Activated naive CD4-positive, alpha-beta T cell treated with anti-CD3 and anti-CD28 coated beads, Interleukin-2, amount 10 ng/mL, durations not matched to agents 7 days and 5 days (primary cell): ENCODE measurements at places on chromosomes 13 and 19.
A peak's percentile ranks its signal among the peaks of the same experiment; 100 is the strongest.

- DNase-seq, result no peak
Measured at GRCh38 chr13:78033509-78033908, 114.9 kb upstream of the EDNRB start.

DNA sequence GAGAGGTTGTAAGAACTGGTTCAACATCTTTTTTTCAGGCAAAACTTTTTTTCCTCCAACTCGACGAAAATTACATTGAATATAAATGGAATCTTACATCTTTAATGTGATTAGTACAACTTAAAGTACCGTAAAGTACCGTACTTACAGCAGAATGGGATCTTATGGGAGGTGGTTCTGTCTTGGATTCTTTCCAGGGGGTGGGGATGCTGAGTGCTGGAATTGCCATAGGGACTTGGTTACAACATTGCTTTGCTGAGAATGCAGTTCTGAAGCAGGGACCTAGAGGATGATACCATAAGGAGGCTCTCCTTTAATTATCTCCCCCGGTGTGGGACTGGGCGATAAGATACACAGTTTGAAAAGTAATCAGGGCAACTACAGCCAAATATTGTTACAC lies 186.4 kb downstream of the KLF5 start:
- DNase-seq, result no peak

DNA sequence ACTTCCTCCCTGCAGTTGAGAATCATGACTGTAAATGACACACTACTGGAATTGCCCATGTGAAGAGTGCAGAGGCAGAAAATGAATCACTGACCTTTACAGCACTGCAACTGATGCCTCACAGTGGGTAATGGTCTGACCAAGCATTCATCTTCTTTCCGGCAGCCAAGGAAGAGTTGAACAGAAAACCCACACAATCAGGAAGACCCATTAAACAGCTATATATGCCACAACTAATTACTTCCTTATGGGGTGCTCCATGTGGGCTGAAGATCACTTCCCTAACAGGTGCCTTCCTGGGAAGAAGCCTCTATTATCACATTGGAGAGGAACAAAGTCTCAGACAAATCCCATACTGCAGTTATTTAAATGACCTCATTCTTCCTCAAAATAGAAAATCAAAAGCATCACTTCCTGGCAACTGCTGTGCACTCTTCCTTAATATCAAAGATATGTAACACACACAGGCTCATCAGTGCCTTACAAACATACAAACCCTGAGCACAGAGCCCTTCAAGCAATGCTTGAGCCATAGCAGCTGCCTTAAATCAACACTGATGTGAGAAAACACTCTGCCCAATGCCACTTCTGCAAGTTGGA lies 45.8 kb downstream of the RUBCNL start:
- no peak for DNase-seq

GRCh38 chr13:106520251-106521054 lies 15.0 kb downstream of the EFNB2 start:
- DNase-seq, result no peak

- DNase-seq, result no peak
Measured at GRCh38 chr13:111662451-111662850, 342.0 kb downstream of the TEX29 start.

GRCh38 chr13:28679628-28680027 lies 20.7 kb downstream of the POMP start:
- no peak for DNase-seq

- peak; percentile 55 for DNase-seq
Measured at GRCh38 chr19:1407528-1408299, at the start of gene DAZAP1. Gene DAZAP1 (plus strand): TSS chr19:1407586. CDS start chr19:1407774, 188 bp downstream.

GRCh38 chr19:11018763-11019162 lies 57.9 kb downstream of the SMARCA4 start:
- no peak for DNase-seq

GRCh38 chr19:55358943-55359908 lies 3.8 kb downstream of the GARIN5B start:
- DNase-seq, result no peak

DNA sequence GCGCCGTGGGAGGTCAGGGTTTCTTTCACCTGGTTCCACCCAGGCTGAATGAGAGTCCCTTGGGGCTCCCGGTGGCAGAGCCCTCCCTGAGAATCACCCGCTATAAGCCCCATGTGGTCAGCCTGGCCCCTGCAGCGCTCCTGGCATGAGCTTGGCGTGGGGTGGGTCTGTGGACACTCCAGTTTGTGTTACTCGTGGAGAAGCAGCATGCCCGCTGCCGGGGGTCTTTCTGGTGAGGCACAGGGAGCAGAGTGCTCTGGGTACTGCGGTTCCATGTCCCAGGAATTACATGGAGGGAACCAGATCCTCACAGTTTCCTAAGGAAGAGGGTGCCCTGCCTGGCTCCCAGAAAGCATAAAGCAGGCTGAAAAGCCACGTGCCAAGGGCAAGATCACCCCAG lies 62.2 kb downstream of the SMARCA4 start:
- DNase-seq, result no peak

GRCh38 chr19:45560686-45561085 lies 23.9 kb downstream of the OPA3 start:
- no peak for DNase-seq

DNA sequence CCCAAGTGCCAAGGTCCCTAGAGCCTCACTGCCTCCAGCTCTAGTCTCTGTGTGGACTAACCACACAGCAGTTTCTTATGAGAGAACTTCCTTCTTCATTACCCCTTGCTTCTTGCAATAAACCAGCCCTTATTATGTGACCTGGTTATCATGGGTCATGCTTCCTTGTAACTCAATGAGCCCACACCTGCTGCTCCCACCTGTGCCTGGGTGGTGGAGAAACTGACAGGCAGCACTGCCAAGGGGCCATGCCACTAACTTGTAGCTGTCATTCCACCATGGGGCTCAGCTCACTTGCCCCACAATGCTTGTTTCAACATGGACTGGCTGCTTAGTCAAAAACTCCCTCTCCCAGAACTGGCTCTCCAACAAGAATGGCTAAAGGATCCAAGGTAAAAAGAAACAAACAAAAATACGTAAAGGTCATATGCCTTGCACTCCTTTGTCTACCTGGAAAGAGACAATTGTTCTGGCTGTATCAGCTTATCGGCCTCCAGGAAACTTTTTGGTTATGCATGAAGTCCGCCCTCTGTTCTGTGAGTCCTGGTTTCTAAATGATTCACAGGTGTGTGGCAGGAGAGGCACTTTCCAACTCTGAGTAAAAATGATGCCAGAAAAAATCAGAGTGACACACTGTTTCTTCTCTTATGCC lies 446.4 kb downstream of the COG6 start:
- DNase-seq, result no peak

- no peak for DNase-seq
Measured at GRCh38 chr13:70206671-70207070, 98.4 kb upstream of the KLHL1 start.

GRCh38 chr13:112750570-112750969 lies 60.7 kb downstream of the ATP11A start:
- DNase-seq, result no peak

DNA sequence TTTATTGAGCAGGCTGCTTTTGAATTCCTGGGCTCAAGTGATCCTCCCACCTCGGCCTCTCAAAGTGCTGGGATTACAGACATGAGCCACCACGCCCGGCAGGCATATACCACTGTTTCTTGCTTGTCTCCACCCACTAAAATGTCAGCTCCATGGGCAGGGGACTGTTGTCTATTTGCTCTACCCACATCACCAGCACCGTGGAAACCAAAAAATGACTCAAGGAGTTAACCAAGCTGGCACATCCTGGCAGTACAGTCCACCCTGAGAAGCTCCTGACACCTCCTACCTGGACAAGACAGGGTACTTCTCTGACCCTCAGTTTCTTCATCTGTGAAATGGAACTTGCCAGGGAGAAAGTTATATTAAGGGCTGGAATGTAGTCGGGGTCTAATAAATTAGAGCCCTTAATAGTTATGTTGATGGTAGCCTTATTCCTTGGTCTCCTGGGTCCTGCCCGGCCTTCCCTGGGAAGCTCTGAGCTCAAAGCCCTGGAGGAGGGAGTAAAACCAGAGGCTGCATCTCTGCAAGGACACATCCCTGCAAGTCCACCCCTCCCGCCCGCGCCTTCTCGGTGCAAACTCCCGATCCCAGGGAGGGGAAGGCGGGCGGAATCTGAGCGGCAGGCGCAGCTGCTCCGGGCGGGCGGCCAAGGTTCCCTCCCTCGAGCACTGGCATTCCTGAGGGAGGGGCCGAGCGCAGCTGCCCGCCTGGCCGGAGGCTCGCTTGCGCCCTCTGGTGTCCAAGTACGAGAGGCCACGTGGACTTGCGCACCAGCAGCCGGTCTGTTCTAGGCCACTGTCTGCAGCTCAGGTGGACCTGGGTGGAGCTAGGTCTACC lies 14.1 kb downstream of the RDH8 start:
- peak; percentile 85 for DNase-seq

DNA sequence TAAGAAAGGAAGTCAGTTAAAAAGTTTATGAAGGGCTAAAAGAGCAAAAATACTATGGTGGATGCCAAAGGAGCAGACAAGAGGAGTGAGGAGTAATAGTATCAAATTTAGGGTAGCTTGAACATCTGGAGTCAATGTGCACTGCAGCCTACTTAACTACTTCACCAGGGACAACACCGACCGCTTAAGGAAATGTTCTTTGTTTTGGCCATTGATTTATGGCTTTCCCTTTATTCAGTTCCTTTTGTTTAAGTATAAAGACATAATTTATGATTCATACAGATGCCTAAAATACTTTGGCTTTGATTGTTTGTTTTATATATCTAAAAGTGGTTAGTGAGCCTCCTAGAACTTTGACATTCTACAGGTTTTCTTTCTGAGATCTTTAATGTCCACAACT lies 276.3 kb upstream of the PRR20A start:
- DNase-seq, result no peak

GRCh38 chr19:4266253-4267000 lies 12.6 kb upstream of the SHD start:
- DNase-seq, result no peak

DNA sequence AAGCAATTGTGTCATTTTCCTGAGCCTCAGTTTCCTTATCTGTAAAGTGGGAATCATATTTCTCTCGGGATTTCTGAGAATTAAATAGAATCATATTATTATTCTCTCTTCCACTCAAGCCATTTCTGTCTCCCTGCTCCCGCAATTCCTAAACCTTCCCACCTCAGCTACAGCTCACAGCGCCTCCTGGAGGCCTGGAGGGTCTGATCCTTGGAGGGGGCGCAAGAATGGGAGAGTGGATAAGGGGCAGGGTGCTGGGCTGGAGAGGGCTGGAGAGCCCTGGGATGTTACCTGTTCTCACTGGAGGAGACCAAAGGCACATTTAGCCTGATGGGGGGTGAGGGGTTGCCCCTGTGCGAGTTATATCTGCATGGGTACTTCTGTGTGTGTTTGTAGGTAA lies 31.1 kb upstream of the CYP2S1 start:
- no peak for DNase-seq

GRCh38 chr13:106588367-106588766 lies 20.4 kb upstream of the ARGLU1 start:
- no peak for DNase-seq

GRCh38 chr13:28718543-28719226 lies at the start of gene SLC46A3:
Gene SLC46A3 (minus strand): TSS chr13:28718970. CDS start chr13:28717998, 972 bp downstream.
- DNase-seq, result peak; percentile 99

DNA sequence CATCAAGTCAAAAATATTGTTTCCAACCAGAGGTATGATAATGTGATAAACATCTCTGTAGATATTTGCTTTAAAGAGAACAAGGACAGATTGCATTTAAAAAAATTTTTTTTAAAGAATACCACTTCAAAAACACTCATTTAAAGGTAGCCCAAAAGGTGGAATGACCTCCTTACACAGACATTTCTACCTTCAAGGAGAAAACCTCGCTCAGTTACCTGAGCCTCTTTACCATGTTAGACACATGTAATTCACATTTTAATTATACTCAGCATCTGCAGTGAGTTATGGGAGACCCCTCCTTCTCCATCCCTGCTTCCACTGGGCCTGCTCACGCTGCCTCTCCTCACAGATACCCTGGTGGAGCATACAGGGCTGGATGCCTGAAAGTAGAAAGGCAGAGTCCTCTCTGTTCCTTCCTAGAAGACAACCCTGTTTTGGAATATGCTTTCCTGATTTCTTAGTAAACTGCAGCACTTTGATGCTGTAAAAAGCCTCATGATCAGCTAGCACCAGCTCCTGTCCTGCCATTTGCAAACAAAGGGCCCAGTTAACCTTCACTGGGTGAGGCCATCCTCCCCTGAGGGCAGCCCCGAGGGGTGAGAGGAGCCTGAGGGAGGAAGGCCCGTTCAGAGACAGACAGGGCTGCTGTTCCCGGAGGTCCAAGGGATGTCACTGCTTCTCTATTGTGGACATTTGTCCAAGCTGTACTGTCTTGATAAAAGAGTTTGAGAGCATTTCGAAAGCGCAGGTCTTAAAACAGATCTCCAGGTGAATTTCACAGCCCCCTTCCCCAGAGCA lies 117.8 kb downstream of the IRS2 start:
- no peak for DNase-seq

DNA sequence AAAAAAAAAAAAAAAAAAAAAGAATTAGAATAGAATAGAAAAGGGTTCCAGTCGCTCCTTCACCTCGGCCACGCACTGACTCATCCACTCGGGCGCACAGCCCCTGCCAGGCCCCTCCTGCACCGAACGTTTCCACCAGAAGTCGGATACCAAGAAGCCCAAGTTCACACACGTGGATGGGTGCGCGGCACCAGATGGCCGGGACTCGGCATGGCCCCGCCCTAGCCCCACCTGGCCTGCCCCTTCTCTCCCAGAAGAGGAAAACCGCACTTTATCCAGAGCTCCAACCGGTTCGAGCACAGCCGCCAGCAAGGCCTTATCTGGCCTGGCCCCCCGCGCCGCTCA lies 5.9 kb downstream of the PRR36 start:
- peak; percentile 50 for DNase-seq

GRCh38 chr19:4494691-4495064 lies 22.6 kb downstream of the HDGFL2 start:
- no peak for DNase-seq
